ENCODE measurements at places on chromosomes 1 and 21.

DNA sequence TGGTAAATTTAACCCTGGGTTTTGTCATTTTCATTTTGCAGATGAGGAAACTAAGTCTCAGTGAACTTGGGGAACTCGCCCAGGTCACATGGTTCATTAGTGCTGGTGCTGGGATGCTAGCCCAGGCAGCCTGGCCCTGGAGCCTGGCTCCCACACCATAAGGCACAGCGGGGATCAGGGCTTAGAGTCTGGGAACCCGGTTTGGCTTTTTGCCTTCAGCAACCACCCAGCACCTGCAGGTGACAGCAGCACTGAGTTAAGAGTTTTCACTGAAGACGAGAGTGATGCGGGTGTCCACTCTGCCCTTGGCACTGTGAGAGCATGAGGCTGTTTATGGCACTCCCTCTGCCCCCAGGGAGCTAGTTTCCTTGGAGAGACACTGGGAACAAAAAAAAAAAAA lies 18.4 kb upstream of the CD101 start:
- no peak for DNase-seq

DNA sequence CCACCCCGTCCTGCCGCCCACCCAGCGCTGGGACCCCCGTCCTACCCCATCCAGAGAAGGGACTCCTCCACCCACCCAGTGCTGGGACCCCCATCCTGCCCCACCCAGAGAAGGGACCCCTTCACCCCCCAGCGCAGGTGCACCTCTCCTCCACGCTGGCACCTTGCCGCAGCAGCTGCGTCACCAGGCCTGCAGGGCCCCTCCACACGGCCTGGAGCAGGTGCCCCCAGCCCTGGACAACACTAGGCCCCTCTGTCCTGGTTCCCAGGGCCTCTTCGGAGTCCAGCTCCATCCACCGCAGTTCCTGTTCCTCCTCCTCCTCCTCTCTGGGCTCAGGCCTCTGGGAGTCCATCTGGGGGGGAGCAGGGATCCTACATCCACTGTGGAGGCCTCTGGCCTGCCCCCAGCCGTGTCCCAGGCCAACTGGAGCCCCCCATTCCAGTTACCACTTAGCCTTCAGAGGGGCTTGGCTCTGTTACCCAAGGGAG lies 378 bp downstream of the ANKRD65 start:
- no peak for DNase-seq

GRCh38 chr1:94872771-94873495 lies 52.8 kb downstream of the SLC44A3 start:
- DNase-seq, result no peak

GRCh38 chr1:153649863-153650235 lies 8.7 kb upstream of the SNAPIN start:
- peak; percentile 84 for DNase-seq

DNA sequence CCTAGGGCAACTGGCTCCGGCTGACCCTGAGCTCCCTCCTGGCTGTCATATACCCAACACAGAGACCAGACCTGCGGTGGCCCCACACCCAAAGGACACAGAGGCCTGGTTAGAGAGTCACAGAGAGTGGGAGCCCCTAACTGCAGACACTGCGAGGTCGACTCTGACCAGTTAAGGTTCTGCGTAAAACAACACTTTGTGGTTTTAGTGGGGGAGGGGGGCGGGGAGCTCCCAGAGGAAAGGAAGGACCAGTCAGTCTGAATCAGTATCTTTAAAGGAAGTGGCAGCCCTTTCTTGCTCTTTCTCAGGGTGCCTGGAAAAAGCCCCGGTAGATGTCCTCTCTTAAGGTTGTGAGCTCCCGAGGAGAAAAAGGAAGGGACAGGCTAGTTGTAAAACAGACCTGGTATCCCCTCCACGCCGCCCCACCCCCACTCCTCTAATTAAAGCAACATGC lies 2.4 kb downstream of the SSBP3 start:
- DNase-seq, result no peak

- DNase-seq, result no peak
These were observed 8.3 kb downstream of the TGFBR3 start for GRCh38 chr1:91877574-91878208.

DNA sequence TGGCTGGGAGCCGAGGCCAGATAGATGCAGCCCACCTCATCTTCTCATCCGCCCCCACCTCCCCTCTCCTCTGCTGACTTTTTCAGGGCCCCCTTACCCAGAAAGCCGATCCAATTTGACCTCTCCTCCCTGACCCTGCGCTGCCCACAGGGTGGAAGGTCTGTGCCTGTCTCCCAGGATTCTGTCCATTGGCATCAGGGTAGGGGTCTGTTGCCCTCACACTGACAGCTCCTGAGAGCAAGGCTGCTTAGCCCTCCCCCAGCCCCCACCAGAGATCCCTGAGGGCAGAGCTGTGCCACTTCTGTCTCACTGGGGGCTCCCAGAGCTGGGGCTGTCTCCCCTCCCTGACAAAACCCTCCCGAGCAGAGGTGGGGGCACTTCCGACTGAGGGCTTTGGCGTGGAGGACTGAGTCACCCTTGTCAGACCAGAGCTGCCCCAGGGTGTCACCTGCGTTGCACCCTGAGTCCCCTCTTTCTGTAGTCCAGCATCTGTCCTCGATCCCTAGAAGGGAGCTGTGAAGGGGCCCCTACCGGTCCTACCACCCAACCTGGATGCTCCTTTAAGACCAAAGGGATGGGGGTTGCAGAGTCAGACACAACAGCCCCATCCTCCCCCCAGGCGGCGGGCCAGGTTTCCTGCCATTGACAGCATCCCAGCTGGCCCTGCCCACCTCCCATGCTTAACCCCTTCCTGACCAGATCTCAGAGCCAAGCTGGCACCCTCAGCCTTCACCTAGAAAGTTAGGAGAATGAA lies 2.4 kb upstream of the FAM110D start:
- no peak for DNase-seq

DNA sequence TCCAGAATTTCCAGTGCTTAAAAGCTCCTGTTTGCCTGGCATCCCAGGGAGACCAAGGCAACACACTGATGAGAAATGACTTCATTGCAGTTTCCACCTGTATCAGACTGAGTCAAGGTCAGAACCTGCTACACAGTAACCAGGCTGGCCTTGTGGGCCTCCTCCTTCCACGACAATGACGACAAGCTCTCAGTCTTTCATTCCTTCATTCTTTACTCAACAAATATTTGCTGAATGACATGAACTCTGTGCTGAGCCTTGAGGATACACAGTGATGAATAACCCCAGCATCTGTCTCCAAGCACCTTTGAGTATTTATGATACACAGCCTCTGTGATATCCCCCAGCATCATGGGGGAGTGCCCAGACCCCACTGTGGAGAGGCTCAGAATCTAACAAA lies 8.9 kb upstream of the LCE5A start:
- no peak for DNase-seq

DNA sequence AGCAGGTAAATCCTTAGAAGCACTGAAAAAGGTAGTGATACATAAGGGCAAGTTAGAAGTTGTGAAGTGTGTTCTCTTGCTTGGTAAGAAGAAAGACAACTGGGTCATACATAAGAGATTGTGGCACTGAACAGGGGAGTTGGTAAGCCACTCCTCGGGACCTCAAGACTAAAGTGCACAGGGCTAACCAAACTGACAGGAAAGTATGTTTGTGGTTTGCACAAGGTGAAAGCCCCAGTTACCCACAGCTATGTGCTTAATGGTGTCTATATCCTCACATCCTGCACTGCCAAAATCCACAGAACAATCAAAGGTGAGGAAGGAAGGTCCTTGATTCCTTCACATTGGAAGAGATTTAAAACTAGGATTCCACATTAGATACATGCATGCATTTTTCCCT lies 276.5 kb downstream of the DNM3 start:
- DNase-seq, result no peak

DNA sequence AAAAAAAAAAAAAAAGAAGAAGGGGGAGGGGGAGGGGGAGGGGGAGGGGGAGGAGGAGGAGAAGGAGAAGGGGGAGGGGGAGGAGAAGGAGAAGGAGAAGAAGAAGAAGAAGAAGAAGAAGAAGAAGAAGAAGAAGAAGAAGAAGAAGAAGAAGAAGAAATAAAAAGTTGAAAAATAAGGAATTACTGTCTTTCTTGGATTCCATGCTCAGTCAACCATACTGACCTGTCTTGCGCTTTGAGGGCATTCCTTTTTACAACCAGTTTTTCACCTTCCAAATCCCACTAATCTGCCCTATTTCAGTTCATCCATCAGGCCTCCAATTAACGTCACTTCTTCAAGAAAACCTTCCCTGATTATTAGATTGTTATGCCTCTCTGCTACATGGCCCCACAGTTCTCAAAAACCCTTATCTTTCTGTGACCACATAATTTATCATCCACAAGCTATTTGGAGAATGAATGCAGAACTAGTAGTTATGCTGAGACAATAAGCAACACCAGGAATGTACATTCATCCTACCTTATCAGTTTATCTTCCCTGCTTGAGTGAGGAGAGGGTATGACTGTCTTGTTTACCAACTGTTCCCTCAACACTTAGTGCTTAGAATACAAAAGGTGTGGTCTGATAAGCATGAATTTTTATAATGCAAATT lies 57.5 kb upstream of the GUCA2A start:
- DNase-seq, result no peak

- no peak for DNase-seq
These were observed 8.3 kb downstream of the GPR37L1 start for GRCh38 chr1:202130816-202131522.

GRCh38 chr1:110123224-110123623 lies 11.0 kb downstream of the UBL4B start:
- no peak for DNase-seq

DNA sequence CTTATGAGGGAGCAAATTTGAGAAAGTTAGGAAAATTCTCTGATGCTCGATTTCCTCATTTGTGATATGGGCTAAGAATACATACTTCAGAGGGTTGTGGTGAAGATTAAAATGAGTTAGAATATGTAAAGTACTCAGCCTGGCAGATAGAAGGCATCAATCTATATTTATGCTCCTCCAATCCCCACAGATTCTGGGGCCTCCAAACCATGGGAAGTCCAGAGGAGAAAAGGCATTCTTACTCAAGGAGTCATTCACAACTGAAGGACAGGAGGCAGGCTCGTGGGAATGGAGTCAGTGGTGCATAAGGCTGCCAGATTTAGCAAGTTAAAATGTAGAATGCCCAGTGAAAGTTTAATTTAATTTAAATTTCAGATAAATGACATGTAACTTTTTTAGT lies 330.0 kb upstream of the POU3F1 start:
- DNase-seq, result no peak

GRCh38 chr1:164876398-164877116 lies 317.6 kb downstream of the PBX1 start:
- DNase-seq, result no peak

GRCh38 chr1:10051656-10052055 lies 18.9 kb downstream of the UBE4B start:
- no peak for DNase-seq

DNA sequence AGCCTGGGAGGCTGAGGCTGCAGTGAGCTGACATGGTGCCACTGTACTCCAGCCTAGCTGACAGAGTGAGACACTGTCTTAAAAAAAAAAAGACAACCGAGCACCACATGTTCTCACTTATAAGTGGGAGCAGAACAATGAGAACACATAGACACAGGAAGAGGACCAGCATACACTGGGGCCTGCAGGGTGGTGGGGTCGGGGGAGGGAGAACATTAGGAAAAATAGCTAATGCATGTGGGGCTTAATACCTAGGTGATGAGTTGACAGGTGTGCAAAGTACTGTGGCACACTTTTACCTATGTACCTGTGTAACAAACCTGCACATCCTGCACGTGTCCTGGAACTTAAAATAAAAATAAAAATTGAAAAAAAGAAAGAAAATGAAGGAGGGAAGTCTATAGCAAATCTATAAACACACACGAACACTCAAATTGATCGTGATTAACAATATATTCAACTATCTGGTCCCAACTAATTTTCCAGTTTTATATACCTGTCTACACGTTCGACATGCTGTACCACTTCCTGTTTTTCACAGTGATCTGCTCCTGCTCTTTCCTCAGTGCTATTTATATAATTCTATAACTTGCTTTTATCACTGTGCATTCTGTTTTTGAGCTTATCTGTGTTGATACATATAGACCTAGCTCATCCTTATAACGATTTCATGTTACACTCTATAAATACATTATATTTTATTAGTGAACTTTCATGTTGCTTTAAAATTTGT lies 27.2 kb downstream of the AK5 start:
- no peak for DNase-seq

DNA sequence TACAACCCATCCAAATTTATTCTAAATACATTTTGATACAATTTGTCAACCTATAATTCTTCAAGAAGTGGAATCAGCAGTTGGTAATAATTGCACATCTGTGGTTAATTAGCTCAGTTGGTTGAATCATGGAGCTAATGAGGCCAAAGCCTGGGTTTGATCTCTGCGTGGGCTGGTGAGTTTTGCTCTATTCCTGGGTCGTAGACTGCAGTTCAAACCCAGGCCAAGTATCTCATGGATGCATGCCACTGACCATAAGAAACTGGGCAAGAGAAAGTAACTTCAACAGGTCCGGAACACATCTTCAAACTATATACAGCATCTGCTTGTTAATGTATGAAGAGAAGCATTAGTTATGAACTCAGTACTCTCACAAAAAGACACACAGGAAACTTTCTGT lies 779.7 kb downstream of the USP25 start:
- no peak for DNase-seq

- no peak for DNase-seq
These were observed 70.7 kb downstream of the PGM1 start for GRCh38 chr1:63663873-63664272.
